ENCODE measurements at places on chromosomes 5 and 9.
A peak's percentile ranks its signal among the peaks of the same experiment; 100 is the strongest.

DNA sequence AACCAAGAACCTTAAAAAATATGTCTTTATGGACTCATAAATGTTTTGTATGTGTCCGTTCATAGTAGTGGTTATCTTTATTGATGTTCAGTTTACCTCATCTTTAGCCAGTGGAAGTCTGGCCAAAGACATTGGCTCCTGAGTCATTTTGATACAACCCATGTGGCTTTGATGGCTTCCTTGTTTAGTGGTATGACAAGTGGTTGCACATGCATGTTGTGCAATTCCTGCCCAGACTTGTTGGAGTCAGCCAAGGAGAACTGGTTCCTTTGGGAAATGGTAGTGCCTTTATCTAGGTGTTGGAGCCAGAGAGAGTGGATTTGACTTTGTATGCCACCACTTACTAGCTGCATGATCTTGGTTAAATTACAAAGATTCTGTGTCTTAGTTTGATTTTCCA lies 94.3 kb downstream of the RPS23 start:
- peak; percentile 6 for DNase-seq

DNA sequence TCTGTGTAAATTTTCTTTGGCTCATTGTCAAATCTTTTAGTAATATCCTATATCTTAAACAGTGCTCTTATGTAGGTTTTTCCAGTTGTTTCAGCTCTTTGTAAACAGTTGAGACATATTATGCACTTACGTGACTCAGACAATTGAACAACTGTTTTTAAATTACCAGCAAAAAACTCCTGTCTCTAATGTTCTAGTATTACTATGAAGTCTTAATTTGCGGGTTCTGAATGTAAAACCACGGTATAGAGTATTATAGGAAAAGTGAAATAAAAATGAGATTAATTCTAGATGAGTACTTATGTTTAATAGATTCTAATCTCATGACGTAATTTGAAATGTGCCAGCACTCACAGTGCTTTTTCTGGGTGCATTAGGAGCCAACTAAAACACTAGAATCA lies 136.0 kb downstream of the GDNF start:
- no peak for DNase-seq

- no peak for DNase-seq
Measured at GRCh38 chr9:131296460-131296859, 6.9 kb downstream of the PLPP7 start.

DNA sequence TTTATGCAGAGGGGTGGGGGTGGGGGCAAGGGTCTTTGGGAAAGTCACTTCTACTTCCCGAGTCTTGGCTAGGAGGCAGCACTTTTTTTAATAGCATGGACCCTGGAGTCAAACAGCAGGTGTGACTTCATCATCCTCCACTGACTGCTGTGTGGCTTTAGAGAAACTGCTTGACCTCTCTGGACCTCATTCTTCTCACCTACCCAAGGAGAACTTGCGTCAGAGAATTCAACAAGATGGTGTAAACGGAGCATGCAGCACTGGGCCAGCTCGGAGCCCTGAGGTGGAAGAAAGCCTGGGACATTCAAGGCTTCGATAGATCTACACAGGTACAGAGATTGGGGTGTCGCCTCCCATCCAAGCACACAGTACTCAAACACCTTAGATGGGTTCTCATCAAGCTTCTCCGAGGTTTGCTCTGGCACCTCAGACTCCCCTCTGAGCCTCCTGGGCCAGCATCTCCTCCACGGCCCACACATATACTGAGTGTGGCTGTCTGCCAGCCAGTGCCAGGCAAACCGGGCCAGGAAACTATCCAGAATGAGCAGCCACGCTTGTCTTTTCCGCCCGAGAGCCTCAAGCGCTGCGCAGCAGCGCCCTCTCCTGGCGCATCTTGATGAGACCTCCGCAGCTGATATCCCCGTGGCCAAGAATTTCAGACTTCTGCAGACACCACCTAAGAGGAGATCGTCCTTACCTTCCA lies 4.6 kb upstream of the SLC25A48 start:
- peak; percentile 75 for DNase-seq

DNA sequence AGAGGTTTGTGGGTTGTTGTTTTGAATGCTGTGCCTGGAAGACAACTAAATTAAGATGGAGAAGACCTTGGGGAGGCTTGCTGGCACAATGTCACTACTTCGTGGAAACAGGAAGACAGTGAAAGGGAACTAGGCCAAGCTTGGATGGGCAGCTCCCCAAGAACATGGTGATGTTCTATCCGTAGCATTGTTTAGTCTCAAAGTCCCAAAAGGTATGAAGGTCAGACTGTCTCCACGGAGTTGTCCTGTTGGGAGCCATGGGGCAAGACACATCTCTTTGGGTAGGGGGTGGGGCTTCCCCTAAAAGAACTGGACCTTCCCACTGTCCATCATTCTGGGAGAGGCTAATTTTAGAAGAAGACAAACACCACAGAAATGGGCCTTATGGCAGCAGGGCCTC lies 140.5 kb downstream of the ENTREP1 start:
- no peak for DNase-seq

DNA sequence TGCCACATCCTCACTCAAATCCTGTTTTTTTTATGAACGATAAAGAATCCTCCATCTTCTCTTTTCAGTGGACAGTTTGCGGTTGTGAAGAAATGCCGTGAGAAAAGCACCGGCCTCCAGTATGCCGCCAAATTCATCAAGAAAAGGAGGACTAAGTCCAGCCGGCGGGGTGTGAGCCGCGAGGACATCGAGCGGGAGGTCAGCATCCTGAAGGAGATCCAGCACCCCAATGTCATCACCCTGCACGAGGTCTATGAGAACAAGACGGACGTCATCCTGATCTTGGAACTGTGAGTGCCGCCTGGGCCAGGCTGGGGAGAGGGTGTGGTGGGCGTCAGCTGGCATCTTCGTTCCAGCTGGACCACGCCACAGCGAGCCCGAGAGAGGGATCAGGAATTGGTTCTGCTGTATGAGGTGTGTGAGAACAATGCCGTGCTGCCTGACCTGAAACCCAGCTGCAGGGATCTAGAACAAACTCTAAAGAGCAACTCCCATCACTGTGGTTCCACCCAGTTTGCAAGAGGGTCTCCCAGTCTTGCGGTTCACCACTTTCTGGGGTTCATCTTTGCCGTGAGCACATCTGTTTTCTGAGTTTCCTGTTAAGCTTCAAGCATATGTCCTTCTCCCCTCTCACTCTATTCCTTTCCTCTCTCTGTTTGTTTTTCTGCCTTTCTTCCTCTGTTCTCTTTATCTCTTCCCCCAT lies 107.4 kb downstream of the DAPK1 start:
- no peak for DNase-seq

DNA sequence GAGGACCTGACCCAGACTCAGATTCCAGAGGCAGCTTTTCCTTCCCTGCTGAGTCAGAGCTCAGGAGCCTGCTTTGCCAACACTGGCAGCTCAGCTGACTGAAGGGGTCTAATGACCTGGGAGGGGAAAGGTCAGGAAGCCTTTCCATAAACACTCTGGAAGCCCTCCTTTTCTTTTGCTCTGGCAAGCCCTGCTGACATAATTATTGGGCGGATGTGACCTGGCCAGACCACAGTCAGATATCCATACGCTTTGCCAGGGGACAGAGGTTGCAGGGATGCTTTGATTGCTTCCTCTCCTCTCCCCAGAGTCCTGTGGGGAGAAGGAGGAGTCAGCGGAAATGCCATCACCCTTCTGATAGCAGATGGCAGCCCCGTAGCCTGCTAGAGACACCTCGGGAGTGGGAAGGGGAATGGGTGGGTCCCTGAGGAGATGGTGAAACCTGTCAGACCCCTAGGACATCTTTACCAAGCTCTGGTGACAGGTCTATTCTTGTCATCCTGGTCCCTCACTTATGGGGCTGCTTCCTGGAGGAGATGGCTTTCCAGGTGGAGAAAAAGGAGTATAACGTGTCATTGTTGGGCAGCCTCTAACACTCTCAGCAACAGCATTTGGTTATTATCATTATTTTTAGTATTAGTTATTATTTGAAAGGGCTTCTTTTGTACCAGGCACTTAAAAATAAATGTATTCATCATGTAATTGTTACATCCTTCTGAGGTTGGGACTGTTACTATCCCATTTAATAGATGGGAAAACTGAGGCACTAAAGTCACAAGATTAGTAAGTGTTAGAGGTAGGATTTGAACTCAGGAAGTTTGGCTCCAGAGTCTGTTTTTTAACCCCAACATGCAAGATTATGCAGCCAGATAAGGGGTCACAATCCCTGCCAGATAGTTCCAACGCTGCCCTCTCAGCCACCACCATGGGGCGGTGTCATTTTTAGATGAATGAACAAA lies 11.6 kb downstream of the COL27A1 start:
- DNase-seq: no peak

- no peak for DNase-seq
Measured at GRCh38 chr5:158616707-158617106, 483.0 kb downstream of the EBF1 start.

DNA sequence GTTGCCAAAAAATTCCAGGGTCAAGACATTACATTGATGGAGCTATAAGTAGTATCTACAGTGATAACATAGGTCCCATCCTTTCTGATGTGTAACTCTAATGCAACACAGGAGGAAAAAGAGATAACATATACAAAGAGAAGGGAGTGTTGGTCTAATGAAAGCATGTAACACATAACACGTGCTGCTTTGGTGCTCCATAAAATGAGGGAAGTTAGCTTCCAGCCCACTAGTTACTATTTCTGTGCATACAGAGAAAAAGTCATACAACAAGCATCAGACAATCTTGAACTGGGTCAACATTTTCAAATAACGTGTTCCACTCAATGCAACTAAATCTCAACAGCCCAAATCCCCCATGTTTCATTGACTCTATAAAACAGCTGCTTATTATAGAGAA lies 11.7 kb downstream of the MLLT3 start:
- no peak for DNase-seq

- DNase-seq: no peak
Measured at GRCh38 chr5:137714946-137715345, 20.9 kb downstream of the KLHL3 start.

GRCh38 chr5:135344349-135344748 lies 54.7 kb downstream of the MACROH2A1 start:
- DNase-seq: no peak

DNA sequence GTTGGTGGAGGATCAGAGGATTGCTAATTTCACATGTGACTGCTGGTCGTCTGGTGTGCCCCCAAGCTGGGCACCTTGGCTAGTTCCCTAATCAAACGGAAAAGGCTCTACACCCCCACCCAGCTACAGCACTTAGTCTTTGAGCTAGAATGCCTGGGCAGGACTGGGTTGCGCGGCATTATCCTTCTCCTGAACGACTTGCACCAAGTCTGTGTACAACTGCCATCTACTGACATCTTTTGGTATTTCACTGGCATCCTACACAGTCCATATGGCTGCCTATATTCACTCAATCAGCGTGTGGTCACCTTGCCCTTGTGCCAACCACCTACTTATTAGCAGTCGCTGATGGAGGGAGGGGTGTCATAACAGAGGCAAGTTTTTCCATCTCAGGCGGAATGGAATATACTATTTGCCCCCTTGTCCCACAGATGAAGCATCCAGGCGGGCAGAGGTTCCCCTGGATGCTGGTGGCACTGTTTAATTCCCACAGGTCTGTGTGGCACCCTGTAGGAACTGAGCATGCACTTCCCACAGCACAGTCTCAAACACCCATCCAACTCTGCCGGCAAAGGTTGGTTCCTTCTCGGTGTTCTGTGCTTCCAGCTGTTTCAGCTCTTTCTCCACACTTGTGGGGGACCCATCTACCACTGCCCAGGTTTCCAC lies 150.1 kb downstream of the OSTF1 start:
- DNase-seq: peak; percentile 57

GRCh38 chr9:127123064-127123890 lies 842 bp upstream of the ANGPTL2 start:
- no peak for DNase-seq

DNA sequence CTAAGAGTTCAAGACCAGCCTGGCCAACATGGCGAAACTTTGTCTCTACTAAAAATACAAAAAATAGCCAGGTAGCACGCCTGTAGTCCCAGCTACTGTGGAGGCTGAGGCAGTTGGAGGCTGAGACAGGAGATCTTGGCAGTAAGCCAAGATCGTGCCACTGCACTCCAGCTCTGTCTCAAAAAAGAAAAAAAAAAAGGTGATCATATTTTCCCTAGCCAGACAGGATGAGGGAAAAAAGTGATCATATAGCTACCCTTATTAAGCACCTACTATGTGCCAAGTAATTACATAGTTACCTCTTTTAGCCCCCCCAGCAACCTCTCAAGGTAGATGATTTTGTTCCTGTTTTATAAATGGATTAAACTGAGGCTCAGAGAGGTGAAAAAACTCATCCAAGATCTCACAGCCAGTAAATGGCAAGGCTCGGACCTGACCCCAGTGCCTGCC lies 18.1 kb upstream of the RPL26L1 start:
- no peak for DNase-seq

DNA sequence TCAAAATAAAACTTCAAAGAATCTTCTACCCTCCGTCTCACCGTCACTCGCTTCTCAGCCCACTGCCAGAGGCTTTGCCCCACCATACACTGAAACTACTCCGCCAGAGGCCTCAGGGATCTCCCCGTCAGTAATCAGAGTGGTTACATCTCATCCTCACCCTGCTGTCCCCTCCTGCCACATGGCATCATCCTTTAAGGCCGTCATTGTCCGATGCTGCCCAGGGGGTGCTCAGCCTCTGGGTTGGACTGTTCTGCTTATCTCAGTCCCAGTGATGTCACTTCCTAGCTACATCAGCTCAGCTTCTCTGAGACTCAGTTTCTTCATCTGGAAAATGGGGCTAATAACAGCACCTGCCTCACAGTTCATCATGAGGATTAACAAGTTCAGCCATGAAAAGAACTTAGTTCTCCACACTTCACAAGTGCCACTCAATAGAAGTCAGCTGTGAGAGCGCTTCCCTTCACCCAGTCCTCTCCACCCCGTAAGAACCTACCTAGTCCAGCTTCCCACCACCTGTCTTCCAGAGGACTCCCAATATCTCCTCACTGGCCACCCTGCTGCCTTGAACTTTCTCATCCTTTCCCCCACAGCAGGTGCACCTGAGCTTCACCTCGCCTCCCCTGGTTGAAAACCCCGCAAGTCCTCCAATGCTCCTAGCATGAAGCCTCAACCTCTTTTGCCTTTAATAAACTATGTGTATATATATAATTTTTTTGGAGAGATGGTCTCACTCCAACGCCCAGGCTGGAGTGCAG lies 2.8 kb upstream of the IL3 start:
- DNase-seq: no peak

DNA sequence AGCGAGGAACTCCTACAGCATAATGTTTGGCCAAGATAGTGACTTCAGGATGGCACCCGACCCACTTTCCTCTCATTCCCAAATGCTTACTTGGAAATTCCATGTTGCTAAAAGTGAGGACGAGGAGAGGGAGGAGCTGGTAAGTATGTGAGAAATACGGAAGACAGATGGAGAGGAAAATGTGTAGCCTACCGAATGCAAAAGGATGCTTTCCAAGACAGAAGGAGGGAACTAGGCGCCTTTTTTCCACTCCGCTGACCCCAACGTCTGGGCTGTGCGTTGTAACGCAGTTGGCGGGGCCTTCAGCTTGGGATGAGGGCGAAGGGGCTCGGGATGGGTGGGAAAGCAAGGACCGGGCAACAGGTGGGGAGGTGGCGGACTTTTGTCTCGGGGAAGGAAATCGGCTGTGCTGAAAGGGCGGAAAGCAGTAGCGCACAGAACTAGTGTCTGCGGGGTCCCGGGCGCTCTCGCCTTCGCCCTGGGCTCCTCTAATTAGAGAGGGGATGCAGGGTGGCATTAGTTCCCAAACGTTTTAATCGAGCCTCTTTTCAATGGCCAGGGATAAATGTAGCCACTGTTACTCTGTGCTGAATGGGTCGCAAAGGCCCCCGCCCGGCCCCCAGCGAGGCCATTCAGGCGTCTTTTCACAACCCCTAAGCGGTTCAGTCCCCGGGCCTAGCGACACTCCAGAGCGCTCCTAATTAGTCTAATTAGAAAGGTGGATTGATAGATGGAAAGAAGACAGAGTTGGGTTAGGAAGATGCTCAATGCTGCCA lies 12.6 kb downstream of the FOXD1 start:
- no peak for DNase-seq

Data from Calu3 (cell line).